Activated CD4-positive, CD25-positive, alpha-beta regulatory T cell treated with anti-CD3 and anti-CD28 coated beads, Interleukin-2, amount 50 U/mL, for 72 hours (primary cell): ENCODE measurements at places on chromosomes 4 and X.

- no peak for DNase-seq
These were observed 1443.5 kb upstream of the IGFBP7 start for GRCh38 chr4:58553679-58554078.

DNA sequence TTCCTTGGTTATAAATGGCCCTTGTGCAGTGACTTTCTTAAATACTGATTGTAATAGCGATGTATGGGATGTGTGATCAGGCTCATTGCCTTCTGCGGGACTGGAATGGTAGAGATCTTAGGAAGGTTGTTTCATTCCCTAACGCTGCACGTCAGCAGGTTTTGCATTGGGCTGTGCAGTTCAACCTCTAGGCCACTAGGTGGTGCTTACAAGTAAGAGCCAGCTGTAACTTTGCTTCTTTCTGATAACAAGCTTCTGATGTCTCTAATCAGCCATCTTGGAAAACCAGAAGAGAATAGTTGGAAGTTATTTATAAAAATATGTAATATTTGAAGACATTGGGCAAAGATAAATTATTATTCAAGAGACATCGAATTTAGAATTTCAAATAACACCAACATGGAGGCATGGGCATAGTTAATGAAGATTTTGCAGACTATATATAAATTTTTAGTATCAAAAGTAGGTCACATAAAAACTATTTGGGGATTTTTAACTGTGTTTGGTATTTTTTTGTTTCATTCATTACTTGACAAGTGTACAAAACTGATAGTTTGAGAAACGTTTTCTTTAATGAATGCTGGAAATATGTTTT is 339.7 kb upstream of the PCDH7 start:
- no peak for DNase-seq

DNA sequence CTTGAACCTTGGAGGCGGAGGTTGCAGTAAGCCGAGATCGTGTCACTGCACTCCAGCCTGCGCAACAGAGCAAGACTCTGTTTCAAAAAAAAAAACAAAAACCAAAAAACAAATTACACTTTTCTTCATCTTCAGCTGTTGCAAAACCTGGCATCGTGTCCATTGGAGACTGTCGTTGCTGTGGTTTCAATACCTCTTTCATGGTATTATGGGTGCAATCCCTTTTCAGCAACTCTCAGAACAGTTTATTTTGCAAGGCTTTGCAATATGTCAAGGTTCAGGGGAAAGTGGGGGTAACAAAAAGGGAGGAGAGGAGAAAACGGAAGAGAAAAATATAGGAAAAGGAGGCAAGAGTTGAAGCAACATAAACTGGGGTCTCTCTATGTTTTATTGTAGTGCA is 40.8 kb downstream of the ARSD start:
- no peak for DNase-seq

DNA sequence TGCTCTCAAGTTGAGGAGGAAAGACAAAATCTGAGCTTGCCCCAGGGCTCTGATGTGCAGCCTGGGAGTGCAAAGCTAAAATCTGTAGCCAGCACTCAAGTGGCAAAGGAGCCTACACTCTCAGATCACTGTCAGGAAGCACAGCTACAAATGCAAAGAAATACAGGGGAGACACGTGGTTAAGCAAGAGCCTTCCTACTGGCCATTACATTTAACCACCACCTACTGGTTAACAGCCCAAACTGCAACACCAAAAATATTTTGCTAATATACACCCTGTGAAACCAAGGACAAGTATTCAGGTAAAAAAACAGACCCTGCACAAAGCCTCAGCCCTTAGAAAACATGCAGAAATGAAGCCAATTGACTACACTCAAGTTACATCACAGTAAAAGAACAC is 170.4 kb upstream of the FGF16 start:
- no peak for DNase-seq

GRCh38 chrX:40931921-40932320 is 153.3 kb upstream of the USP9X start:
- no peak for DNase-seq

DNA sequence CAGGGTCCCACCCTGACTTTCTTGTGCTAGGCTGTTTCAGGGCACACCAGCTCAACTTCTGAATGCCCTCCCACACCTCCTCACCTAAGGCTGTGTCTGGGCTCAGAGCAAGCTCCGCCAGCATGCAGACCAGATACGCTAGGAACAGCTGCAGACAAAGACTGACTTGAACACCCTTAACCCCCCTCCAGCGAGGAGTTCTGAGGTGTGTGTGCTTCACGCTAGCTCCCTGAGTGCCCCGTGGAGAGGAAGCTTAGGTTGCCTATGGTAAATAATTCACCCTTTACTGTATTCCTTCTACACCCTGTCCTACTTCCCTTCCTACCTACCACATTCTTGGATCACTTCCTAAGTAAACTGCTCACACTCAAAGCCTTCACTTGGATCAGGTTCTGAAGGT is 115.0 kb downstream of the VCX3B start:
- no peak for DNase-seq

- no peak for DNase-seq
These were observed 5.8 kb downstream of the ATG4A start for GRCh38 chrX:108097380-108097779.

GRCh38 chrX:13283950-13284546 is 35.8 kb downstream of the ATXN3L start:
- DNase-seq, result no peak

DNA sequence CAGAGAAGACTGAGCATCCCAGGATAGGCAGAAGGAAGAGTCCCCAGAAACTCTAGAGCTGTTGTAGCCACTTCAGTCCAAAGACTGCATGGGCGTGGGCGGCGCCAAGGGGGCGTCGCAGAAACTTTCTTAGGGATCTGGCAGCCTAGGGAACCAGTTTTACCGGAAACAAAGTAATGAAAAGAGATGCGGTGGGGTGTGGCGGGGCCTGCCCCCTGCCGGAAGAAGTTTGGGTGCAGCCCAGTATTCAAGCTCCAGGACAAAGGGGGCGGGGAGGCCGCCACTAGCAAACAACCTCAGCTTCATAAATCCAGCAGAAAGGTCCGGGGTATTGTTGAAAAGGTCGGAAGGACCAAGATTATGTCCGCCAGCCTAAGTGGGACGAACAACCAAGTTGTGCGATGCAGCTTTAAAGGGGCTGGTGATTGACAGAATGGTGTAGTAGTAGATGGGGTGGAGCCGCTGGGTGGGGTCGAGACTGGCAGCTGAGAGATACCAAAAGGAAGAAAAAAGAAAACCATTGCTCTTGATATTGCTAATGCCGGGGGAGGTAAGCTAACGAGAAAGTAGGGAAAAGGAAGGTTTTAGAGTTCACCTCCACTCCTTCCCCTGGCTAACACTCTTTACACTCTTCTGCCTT is 190.5 kb downstream of the RRAGB start:
- peak; percentile 51 for DNase-seq

DNA sequence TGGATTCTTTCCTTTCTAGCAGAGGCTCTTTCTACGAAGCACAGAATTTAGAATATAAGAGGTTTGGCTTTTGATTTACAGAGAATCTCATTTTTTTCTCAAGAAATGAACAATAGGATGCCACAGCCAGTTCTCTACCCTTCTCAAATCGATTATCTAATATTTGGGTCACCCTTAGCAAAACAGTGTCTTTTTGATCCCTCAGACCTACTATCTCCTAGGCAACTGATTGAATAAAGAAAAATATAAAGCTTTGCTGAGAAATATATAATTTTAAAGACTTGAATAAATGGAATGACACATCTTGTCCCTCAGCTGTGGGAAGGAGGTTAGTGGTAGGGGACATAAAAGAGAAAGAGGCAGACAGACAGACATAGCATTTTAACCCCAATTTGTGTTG is 153.3 kb downstream of the SH3KBP1 start:
- no peak for DNase-seq

DNA sequence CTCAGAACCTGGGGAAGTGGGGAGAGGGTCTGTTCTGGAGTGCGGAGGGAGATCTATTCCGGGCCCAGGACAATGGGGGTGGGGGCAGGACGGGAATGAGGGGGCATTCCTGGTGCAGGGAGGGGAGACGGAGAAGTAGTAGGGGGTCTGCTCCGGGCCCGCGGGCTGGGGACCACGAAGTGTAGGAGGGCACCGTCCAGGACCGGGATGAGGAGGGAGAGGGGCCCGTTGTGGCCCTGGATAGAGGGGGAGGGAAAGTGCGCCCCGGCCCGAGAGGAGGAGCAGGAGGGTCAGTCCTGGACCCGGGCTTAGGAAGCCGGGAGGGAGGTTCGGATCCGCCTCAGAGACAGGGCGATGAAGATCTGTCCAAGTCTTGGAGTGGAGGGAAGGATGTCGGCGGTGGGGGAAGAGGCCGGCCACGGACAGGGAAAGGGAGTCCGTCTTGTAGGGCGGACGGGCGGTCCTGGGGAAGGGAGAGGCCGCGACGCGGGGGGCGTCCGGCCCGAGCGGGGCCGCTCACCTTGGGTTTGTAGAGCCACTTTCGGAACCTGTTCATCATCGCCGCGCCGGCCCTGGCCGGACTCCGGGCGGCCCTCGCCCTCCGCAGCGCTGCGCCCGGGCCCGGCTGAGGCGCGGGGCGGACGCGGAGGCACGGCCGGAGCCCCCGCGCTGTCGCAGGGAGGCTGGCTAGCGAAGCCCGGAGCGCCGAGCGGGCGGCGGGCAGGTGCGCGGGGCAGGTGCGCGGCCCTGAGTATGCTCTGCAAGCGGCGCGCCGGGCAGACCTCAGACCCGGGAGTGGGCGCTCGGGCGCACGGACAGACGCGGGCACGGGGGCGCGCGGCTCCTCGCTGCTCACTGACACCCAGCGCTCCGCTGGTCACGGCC is at the start of gene ZFYVE28:
TSS of gene ZFYVE28 (minus strand) at position 881 of the 885 bp plus-strand sequence. CDS start at position 559, 322 bp downstream.
- no peak for DNase-seq

- no peak for DNase-seq
These were observed 4.1 kb upstream of the NDNF start for GRCh38 chr4:121076416-121076815.

- no peak for DNase-seq
These were observed 113.6 kb upstream of the ADRA2C start for GRCh38 chr4:3652586-3652985.

- no peak for DNase-seq
These were observed 1.7 kb downstream of the SLC9B2 start for GRCh38 chr4:103074744-103075434.

- no peak for DNase-seq
These were observed 314 bp downstream of the DNASE1L1 start for GRCh38 chrX:154408659-154409221.

DNA sequence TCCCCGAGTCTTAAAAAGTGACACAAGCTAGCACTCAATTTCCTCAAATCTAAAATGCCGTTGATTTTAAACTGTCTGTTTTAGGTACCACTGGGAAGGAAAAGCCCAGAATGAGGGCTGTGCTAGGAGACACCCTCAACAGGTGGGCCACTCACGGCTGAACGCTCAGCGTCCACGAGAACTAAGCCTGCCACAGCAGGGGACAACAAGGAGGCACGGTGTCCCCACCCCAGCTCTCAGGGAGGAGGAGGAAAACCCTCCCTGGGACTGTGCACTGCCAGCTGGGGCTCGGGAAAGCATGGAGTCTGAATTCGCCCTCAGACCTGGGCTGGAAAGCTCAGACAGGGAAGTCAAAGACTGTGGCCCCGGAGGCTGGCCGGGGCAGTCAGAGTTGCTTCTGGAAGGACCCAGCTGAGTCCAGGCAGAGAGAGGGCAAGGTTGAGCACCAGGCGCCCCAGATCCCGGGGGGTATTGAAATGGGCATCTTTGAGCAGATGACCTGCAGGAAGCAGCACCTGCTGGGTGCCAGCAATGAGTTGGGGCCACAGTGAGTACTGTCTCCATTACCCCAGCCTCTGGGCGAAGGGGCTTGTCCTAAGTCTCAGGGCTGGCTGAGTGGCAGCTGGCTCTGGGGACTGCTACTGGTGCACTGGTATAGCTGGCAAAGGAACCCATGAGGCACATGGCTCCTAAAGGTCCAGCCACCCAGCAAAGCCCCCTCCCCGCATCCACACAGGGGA is 769 bp upstream of the CPZ start:
- DNase-seq, result no peak

DNA sequence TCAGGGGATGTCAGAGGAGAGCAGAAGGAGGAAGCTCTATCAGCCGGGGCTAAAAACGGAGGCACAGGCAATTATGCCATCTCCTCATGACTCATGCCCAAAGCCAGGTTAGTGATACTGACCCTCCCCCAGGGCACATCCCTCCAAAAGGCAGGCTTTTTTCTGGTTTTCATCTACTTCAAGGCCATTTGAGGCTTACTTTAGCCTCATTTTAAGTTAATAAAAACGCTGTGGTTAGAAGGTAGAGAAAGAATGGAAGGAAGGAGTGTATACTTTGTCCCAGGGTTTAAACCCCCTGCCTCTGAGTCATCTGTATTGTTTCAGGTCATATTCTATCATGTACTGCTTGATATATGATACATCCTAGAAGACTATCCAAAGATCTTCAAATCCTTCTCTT is 89.7 kb upstream of the NDP start:
- DNase-seq, result no peak

DNA sequence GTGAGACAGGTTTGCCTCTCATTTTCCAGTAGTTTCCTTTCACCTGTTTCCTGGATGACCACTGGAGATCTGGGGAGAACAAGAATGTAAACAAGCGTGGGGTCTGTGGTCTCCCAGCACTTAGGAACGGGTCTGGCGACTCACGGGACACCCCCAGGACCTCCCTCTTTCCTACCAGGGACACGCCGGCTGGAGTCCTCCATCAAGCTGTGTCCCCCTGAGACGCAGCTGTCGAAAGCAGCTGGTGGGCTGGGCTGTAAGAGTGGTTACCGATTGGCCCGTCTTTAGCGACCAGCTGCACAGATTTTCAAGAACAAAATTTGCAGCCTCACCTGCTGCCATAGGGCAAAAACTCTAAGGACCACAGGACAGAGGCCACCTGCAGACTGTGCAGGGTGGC is 11.9 kb downstream of the LRPAP1 start:
- DNase-seq, result no peak

DNA sequence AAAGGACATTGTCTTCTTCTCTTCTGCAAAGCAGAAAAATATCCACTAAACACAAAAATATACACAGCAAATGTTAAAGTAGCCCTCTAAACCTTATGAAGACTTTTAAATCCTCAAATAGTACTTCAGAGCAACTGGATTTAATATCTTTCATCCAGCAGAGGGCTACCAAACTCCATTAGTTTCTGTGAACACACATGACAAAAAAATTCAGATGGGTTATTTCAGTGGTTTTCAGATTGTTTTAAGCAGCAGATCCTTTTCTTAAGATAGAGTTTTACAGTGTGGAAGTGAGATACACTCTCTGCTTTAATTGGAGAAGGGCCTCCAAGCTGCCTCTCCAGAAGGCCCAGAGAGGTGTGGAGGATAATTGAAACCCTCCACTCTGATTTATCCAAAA is 56.7 kb downstream of the ANK2 start:
- no peak for DNase-seq

- no peak for DNase-seq
These were observed 521.6 kb downstream of the CCSER1 start for GRCh38 chr4:90648791-90649190.

DNA sequence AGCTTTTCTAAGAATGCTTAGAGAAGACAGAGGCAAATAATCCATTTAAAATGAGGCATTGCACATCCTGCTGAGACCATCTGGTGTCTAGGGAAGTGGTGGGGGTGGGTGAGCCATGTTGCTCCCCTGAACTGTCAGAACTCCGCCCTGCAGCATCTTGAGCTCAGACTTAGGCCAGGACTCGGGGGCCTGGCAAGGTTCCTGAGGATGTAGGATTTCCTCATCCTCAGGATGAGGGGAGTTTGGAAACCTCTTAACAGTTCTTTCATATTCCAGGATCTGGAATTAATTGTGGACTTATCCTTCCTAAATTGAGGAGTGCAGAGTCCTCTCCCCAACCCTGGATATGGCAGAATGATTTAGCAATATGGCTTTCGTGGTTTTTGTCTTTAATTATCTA is 6.6 kb downstream of the TLL1 start:
- DNase-seq, result no peak

- DNase-seq, result no peak
These were observed 75.3 kb upstream of the PLAC1 start for GRCh38 chrX:134733591-134733990.

- DNase-seq, result no peak
These were observed 456 bp downstream of the SNX12 start for GRCh38 chrX:71067712-71068043.
